CD4-positive, alpha-beta T cell (primary cell): ENCODE measurements at places on chromosomes 6 and 20.

- no peak for DNase-seq
These were observed 218.8 kb downstream of the ESR1 start for GRCh38 chr6:152026291-152026690.

GRCh38 chr6:105994591-105995390 lies 91.3 kb upstream of the PRDM1 start:
- peak; percentile 74 for DNase-seq

GRCh38 chr20:62696434-62696957 lies 12.1 kb upstream of the NTSR1 start:
- no peak for DNase-seq

GRCh38 chr6:18352001-18352400 lies 35.1 kb upstream of the RNF144B start:
- no peak for DNase-seq

DNA sequence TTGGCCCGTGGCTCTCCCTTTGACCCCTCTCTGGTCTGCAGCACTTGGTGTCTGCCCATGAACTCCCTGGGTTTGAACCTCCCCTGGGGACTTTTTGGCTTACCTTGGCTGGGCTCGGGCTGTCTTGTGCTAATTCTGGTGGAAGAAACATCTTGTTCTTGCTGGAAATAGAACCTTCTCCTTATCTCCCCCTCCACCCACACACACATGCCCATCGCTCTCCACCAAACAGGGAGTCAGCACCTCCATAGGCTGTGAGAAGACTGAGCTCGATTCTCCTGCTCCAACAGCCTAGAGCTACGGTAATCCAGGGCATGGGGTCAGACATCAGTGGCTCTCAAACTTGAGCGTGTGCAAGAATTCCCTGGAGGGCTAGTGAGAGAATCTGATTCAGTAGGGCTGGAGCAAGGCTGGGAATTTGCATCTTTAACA lies 114.4 kb upstream of the SLC22A23 start:
- DNase-seq, result no peak

DNA sequence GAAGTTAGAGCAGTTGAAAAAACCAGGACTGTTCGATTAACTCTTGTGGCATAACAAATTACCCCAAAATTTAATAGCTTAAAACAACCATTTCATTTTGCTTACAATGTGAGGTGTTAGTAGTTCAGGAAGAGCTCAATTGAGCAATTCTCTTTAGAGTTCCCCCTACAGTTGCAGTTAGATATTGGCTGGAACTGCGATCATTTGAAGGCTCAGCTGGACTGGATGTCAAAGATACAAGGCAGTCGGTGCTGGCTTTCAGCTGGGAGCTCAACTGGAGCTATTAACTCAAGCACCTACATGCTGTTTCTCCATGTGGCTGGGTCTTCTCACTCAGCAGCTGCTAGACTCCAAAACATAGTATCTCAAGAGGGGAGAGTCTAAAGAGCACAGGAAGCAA lies 96.0 kb upstream of the LOC128125822 start:
- no peak for DNase-seq

DNA sequence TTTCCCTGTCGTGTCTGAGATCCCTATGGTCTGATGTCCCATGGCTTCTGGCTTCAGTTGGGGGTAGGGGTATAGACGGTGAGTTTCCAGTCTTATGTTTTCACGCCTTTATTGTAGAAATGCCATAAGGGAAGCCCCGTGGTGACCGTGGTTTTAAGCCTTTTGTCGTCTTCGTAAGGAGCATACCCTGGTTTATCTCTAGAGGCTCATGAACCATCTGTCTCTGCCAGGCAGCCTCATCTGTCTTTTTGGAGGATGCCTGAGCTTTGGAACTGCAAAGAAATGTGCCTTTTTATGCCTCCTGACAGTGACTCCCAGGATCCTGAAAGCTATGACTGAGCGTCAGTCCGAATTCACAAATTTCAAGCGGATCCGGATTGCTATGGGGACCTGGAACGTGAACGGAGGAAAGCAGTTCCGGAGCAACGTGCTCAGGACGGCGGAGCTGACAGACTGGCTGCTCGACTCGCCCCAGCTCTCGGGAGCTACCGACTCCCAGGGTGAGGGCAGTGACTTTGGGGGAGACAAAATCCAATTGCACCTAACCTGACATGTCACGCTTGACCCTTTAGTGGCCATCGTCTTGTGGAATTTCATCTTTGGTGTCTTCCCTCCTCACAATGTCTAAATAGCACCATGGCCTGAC lies 84.6 kb downstream of the SYNJ2 start:
- DNase-seq, result no peak

GRCh38 chr20:40422656-40423055 lies 266.4 kb downstream of the MAFB start:
- DNase-seq, result no peak

GRCh38 chr20:63005862-63006539 lies 763 bp downstream of the BHLHE23 start:
- DNase-seq, result no peak

DNA sequence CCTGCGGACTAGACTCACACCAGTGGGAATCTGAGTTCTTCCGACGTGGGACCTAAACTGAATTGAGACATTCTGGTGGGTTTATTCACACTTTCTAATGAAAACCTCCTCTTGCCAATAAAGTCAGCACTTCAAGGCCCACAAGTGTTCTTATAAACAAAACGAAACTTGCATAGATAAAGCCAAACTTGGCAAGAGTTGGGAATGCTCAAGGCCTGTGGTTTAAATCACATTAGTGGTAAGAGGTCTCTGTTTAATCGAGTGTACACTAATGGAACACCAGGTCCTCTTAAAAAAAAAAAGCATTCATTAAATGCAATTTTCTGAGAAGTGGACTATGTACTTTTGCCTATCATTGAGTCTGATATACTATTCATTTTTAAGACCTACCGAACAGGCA lies 143.3 kb downstream of the SMOC2 start:
- no peak for DNase-seq

DNA sequence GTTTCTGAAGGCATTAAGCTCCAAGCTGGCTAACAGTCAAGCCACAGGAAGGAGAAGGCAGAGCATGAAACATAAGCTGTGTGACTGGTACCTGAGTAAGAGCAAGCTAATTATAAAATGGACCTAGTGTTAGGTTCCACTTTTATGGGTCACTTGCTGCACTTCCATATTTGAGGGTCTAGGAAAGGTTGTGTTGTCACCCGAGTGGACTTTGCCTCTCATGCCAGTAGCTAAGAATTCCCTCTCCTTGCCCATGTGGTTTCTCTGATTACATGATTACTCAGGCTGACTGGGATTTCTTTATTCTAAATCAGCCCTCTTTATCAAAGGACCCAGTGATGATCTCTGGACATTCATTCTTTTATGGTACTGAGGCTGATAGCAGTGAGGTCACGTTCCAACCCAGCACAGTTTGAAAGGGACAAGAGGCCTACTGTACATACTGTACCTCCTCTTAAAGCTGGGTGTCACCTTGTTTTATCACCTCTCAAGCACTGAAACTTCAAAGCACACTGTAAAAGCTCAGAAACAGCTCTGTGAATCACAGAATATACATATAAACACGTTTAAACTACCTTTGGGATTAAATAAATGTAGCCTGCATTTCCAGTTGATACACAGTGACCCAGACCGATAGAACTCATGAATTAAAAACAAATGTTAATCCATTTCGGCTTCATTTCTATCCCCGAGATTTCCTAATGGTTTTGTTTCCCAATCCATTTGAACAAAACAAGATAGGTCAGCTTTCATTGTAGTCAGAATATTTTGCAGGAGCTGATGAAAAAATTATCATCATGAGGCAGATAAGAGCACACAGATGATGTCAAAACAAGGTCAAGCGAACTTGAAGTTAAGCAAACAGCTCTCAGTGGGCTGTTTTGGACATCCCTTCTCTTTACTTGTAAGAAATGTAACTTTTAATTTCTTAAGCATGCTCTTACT lies 96.5 kb downstream of the ALDH8A1 start:
- no peak for DNase-seq

- no peak for DNase-seq
These were observed 110.0 kb downstream of the QRSL1 start for GRCh38 chr6:106739387-106739786.

- DNase-seq, result no peak
These were observed 322.4 kb upstream of the EYS start for GRCh38 chr6:66029391-66029790.

GRCh38 chr6:90406957-90407356 lies 110.3 kb upstream of the BACH2 start:
- DNase-seq, result no peak

DNA sequence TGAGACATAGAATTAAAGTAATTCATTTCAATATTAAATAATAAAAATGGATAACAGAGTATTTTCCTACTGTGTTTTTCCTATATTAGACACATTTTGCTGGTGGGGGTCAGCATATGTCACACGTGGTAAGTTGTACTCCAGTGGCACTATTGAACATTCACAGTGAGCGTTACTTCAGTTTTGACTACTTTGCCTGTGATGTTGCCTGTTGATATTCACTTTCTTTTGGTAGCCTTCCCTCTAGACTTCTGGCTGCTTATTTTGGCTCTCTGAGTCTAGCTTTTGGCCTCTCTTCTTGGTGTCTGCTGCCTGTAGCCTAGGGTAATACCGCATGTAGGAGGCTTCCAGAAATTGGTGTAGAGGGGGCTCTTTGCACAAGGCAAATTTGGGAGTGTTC lies 64.4 kb upstream of the TFB1M start:
- no peak for DNase-seq

GRCh38 chr6:169883316-169883715 lies 131.9 kb downstream of the ERMARD start:
- DNase-seq, result no peak

DNA sequence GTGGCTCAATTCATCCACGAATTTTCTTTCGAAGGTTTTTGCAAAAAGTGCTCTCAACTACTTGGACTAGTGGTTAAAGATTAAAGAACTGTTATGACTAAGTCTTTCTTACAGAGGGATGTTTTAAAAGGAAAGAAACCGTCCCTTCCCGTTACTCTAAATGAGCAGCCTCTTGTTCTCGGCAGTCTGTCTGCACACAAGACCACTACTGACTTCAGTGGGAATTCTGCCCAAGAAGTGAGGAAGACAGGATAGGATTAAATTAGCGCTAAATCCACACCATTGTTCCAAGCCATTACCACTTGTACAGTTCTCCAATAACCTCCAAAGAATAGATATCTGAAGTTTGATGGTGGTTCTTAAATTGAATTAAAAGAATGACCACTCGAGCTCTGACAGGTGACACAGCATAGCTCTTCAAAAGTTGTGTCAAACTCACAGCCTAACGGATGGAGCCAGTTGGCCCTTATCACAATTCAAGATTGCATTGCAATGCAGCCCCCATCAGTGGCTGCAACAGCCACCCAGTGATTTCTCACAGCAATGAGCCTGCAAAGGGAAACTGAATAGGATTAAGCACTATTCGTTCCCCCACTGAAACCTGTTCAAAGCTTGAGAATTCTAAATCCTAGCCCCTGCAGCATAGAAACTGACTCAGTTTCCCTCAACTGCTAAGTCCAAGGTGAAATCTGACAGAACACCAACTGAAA lies 1.8 kb downstream of the EPB41L2 start:
- DNase-seq, result no peak

DNA sequence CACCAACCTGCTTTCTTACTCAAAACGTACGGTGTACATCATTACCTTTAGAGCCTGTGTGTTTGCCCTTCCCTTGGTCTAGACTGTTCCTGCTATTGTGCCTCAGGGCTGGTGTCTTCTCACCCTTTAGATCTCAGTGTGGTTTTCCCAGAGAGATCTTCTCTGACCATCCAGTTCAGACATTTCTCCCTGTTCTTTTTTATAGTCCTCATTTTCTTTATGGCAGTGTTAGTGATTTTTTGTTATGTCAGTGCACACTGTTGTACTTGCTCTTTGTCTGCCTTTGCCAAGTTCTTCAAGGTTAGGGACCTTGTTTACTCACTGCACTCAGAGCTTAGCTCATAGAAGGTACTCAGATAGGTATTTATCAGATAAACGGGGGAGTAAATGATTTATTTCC lies 82.8 kb downstream of the ATRN start:
- no peak for DNase-seq

- DNase-seq, result no peak
These were observed 530.2 kb upstream of the MAN1A1 start for GRCh38 chr6:119879731-119880130.

GRCh38 chr6:53432318-53433161 lies 83.8 kb upstream of the ELOVL5 start:
- DNase-seq, result no peak

- no peak for DNase-seq
These were observed 86.2 kb upstream of the PTPRK start for GRCh38 chr6:128606611-128607010.

- no peak for DNase-seq
These were observed 92.4 kb upstream of the B3GAT2 start for GRCh38 chr6:71049198-71049770.

DNA sequence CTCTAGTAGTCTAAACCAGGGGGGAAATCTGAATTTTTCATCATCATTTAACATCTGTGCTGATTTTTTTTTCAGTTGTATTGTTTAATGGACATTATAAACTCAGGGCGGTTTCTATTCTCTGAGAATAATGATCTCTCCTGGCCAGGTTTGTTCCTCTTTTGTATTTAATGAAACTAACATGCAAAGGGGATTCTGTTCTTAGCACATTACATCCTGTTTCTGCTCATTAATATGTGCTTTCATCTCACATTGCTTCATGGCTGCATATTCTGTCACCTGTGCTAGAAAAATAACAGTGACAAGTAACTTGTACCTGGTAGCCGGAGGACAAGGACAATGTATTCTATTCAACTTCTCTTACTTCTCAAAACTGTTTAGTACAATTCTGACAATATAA lies 806 bp downstream of the HLA-DOB start:
- no peak for DNase-seq

- DNase-seq, result no peak
These were observed 645.2 kb downstream of the KIF16B start for GRCh38 chr20:15927893-15928650.

DNA sequence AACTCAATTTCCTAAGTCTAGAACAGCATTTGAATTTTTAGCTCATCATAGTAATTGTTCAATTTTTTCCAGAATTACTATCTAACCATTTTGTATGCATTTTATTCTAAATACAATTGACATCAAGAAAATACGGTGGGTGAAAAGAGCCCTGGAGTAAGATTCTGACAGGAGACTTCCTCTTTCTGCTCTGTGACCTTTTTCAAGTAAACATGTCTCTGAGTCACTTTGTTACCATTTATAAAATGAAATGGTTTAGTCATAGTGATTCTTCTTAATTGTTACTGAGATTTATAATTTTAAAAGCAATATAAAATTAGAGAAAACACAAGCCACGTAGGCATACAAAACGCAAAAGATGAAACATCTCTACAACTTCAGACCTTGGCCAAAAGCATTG lies 80.2 kb downstream of the PLCB1 start:
- DNase-seq, result no peak
